HS-27A (cell line): ENCODE measurements at places on chromosomes 1 and 21.
A peak's percentile ranks its signal among the peaks of the same experiment; 100 is the strongest.

DNA sequence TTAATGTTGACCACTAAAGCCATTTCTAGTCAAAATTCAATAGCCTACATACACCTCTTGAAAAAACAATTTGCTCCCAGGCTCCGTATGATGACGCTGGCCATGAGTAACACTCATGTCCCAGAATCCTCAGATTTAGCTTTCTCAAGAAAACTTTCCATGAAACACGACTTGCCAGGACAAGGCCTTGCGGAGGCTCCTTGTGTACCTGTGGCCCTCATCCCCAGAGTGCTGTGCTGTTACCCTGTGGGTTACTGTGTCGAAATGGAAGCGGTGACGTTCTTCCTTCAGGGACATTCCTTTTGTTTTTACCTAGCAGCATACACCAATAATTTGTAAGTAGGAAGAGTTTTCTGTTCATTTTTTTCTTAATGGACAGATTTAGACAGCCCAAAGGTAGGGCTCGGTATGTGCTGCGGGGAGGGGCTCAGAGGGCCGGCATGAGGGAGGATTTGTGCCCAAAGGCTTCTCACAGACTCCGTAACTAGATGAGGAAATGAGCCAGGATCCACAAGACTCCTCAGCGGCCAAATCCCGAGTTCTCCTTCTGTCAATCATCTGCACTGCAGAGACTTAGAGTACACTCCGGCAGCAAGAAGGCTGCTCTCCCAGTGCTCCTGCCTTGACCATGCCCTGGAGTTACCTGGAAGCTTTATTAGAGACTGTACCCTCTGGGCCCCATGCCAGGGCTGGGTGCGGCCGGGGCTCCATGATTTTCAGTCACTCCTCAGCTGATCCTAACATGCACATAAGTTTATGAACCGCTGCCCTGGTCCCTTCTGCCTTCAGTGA, 17.8 kb downstream of the GNG12 start:
- no peak for DNase-seq

DNA sequence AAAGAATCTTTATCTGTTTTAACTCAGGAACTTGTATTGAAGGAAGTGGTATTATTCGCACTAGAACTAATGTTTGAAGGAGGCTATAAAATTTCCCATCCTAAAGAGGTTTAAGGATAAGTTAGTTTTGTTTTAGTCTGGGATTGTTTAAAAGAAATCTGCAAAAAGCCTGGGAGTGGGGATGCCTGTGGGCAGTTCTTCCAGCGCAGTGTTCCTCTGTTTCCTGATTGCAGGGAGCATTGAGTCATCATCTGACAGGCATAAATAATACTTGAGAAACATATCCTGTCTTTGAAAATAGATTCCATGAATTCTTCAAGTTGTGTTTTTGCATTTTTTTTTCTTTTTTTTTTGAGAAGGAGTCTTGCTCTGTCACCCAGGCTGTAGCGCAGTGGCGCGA, 350.8 kb upstream of the PTBP2 start:
- DNase-seq, result peak; percentile 89

DNA sequence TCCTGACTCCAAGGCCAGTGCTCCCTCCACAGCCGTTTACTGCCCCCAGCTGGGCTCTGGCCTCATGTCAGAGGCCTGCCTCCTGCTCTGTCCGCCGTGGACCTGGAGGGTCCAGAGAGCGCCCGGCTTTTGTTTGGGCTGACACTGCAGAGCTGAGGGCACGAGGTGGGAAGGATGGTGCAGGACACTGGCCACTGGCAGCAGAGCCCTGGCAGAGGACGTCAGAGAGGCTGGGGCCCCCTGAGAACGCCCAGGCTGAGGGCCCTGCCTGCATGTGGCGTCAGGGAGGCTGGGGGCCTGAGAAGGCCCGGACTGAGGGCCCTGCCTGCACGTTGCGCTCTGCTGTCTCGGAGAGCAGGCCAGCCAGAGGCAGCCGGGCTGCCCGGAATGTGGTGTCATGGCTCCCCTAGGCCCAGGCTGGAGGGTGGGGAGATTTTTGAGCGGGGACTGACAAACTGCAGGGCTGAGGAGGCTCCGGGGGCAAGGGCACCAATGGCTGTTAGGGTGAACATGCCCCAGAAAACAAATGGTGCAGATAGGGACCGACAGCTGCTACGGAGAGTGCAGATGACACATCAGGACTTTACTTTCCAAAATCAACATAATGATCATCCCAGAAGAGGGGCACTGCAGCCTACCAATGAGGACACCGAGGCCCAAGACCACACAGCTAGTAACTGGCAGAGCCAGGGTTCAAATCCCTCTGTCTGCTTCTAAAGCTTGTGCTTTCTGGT, 31.7 kb downstream of the SLC66A1 start:
- no peak for DNase-seq

- DNase-seq, result no peak
These were observed 430.4 kb downstream of the DSCAM start for GRCh38 chr21:40416572-40416971.

- DNase-seq, result no peak
These were observed 2.7 kb downstream of the ZBTB7B start for GRCh38 chr1:155005076-155006011.

DNA sequence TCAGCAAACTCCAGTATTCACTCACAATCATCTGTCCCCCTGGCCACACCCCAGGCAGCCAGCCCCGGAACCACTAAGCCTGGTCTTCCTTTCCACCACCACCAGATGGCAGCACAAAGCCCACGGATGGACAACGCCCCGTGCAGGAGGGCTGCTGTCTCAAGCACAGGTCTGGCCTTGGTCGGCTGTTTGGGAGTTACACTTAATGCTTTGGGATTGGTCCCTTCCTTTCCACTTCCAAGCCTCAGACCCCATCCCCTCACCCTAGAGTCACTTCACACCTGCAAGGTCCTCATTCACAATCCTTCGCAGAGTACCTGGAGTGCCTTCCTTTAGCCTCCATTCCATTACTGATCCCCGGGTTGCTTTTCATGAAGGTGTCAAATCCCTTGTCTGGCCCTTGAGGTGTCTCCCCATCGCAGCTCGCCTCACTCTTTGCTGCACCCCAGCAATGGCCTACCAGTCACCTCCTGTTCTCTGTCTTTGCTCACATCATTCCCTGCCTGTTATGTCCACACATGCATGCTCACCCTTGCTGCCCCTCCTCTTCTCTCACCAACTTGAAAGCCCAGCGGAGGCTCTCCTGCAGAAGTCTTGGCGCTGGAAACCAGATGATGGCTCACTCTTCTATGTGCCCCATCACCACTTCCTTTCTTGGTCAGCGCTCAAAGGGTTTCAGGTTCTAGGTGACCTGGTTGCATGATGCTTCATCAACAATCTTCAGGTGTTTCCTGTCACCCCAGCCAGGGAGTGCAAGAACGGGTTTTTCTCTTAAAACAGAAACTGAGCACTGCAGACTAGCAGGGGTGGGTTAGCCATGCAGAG, 24.9 kb upstream of the KCNA2 start:
- no peak for DNase-seq

DNA sequence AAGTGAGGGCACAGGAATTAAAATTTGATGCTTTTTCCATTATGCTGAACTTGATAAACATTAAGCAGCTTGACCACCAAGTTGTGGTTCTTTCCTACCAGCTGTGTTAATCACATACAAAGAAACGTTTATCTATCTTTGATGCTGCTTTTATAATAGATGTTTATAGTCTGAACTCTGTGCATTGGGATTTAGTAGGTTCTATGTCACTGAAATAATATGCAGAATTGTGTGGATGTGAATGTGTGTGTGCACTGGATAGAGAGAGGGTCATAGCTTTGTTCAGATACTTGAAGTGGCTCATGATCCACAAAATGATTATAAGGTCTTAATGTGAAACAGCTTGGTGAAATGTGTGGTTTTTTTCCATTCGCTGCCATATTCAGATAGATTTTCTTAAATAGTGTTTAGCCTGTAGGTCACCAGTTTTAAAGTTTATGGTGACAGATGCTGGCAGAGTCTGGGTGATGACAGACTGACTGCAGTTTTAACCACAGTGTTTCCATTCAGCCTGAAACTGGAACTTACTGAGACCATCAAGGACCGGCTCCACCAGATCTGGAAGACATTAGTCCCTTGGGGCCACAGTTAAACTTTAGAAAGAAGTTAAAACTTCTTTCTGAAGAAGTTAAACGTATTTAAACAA, 10.2 kb downstream of the DDI2 start:
- DNase-seq, result no peak

GRCh38 chr1:105088166-105088565, 1338.5 kb downstream of the AMY1C start:
- no peak for DNase-seq

DNA sequence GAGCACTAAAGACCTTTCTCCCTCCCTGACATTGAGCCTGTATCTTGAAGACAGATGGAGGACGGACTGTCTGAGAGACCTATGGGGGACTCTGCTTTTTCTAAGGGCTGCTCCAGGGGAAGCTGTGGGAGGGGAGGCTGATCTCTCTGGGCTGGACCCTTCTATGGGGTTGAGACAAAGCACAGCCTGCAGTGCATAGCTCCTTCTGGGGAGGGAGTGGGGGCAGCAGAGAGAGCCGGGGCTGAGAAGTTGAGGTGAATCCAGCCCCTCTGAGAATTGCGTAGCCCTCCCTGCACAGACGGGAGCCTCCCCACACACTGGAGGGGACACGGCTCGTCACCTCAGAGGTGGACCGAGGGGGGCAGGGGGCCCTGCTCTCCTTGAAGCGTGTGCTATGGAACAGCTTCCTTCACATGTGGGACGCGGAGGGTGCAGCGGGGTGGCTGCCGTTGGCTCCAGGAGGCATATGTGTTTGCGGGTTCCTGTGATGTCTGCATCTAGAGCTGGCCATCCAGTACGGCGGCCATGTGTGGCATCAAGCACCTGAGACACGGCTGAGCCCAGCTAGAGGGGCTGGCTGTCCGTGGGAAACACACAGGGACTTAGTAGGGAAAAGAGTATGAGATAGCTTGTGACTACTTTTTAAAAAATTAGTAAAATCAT, 299.1 kb downstream of the CAMTA1 start:
- no peak for DNase-seq

- peak; percentile 57 for DNase-seq
These were observed at the start of gene RNF220 for GRCh38 chr1:44405031-44405797. Gene RNF220, plus strand, starts transcription at chr1:44405255.

- DNase-seq, result peak; percentile 45
These were observed 51.1 kb upstream of the EDEM3 start for GRCh38 chr1:184805667-184806295.

DNA sequence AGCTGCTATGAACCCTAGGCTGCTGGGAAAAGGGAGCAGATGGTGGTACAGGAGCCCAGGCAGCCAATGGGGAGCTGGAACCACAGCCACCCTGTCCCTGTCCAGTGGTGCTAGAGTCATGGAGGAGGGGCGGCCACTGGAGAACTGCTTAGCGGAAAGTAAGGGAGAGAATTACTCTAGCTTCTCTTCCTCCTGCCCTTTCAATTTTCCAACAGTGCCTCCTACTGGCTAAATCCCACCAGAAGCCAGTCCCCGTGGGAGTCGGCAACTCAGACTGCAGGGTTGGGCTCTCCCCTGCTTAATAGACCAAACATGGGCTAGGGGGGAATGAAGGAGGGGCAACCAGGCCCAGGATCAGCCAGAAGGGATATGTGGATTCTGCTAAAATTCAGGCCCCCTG, 154.5 kb downstream of the ACTL8 start:
- DNase-seq, result no peak
